ENCODE measurements at places on chromosomes 4 and X.

- peak; percentile 15 for DNase-seq
Measured at GRCh38 chrX:29841750-29842149, 373.6 kb upstream of the MAGEB2 start.

DNA sequence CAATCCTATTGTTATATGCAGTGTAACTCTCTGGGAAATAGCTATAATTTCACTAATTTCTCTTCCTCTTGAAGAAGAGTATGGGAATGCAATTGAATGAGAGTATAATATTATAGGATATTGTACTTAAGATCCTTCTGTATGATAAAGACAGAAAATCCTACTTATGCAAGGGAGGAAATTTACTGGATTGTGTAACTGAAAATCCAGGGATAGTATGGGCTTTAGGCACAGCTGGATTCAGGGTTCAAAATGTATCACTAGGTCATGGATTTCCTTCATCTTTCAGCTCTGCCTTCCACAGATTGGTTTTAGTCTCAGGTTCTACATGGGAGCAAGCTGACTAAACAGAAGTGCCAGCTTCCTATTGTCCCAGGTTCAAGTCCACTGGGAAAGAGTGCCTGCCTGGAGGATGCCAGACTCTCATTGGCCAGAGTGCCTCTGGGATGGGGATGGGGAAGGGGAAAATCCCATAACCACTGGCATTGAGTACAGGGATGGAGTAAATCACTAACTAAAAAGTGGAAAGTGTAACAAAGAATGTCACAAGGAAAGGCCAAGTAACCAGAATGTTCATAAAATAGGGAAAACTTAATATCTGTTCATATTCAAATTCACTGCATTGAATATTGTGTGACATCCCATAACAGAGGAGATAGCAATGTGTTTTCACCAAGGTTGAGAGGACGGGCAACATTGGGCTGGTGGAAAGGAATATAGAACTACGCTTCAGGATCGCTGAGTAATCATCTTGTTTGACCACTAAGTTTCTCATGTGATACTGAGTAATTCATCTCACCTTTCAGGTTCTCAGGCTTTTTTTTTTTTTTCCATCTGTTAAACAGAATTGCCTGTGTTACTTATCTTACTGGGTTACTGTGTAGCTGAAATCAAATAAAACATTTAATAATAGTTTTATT, 75.7 kb downstream of the ANXA3 start:
- DNase-seq, result no peak

- no peak for DNase-seq
Measured at GRCh38 chr4:66516940-66517339, 846.7 kb upstream of the EPHA5 start.

DNA sequence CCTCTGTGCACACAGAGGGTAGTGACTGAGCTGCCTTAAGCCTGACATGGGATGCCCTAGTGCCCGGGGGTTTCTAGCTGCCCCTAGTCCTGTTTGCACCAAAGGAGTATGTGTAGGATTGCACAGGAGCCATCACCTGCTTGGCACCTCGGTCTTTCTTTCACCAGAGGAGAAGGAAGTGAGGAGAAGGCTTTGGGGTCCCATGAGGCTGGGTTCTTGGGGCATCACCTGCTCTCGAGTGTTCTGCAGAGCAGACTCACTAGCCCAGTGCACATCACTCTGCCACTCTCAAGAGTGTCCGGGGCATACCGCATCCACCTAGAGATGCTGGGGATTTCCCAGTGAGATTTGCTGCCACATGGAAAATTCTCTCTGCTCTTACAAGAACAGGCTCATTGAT, 40.5 kb upstream of the GPR78 start:
- DNase-seq, result no peak

GRCh38 chrX:103831342-103831802, 685 bp downstream of the RAB9B start:
- DNase-seq, result no peak

GRCh38 chr4:152255437-152255836, 280.5 kb downstream of the FBXW7 start:
- peak; percentile 30 for DNase-seq

DNA sequence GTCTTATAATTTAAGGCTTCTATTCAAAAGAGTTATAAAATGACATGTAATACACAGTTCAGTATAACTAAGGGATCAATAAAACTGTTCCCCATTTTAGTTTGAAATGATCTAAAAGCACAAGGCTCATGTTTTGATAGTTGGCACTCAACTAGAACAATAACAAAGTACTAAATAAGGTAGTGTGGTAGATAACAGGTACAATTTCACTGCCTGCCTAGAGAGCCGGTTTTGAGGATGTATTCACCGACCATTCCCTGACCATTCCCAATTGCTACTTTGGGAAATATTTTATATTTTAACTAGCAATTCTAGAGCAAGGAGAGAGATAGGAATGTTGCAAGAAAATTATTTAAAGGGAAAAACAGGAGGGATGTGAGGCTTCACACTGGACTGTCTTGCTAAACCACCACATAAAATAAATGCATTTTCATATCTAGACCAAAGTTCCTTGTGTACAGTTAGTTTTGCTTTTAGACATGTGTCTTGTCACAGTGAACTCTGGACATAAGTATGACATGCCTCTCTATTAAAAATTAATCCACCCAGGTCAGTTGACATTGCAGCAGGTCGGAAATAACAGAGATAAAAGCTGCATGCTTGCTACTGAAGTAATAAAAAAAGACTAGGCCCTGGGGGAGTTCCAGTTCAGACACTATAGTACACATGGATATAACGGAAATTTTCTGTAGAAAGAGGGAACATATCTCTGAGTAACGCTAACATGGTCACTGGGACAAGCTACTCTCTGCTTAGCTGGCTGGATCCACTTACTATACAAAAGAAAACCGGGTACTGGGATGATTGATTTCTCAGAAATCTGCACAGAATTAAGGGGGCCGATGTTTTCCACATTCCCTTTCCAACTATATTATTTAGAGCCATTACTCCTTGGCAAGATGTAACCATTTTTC, 56.3 kb upstream of the NAP1L5 start:
- DNase-seq, result no peak

DNA sequence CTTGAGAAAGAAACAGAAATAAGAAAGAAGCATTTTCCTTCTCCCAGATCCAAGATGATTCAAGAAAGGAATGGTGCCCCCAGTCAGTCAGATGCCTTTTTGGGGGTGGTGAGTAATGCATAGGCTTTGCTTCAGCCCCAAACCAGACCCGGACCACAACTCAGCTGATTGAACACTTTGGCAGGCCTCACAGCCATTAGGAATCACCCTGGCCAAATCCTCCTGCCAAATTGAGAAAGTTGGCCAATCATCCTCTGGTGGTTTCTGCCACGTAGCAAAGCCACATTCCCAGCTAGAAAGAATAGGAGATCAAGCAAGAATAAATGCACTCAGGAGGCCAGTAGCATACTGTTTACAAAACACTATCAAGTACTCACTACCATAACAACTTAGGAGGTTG, 33.7 kb downstream of the FRMD7 start:
- peak; percentile 61 for DNase-seq

GRCh38 chr4:29311247-29311646, 1408.9 kb upstream of the PCDH7 start:
- no peak for DNase-seq

GRCh38 chr4:104394406-104395167, 100.1 kb downstream of the CXXC4 start:
- DNase-seq, result no peak

- DNase-seq, result peak; percentile 10
Measured at GRCh38 chrX:150504397-150505182, 63.8 kb upstream of the MTM1 start.

Data from AG10803 (cell line).